ENCODE measurements at places on chromosomes 4 and X. TPM values are rescaled to one million over a fixed set of nuclear protein-coding genes. Genes with fewer than 3 reads are reported as not detected.
A peak's percentile ranks its signal among the peaks of the same experiment; 100 is the strongest.

The SLC16A2 gene
- total RNA-seq = 4.3 TPM

The AP1AR gene
- 9.9 TPM for total RNA-seq

The PHOX2B gene
- not detected for total RNA-seq

The ADAM29 gene
- total RNA-seq = not detected

The ENOX2 gene
- 10.5 TPM for total RNA-seq

DNA sequence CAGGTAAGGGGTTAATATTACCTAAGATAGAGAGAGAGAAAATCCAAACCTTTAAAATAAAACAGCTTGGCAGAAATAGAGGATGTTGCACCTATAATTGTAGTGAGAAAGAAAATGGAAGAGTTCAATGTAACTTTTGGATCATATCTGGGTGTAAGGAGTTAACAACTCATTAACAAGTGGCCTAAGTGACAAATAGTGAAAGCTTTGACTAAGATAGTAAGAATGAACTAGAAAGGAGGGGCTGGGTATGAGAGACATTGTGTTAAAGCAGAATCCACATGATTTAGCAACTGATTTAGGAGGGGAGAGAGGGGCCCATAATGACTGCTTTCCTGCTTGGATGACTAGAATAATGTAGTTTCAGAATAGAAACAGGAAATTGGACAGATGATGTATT lies 761.0 kb downstream of the IL1RAPL1 start:
- H3K36me3 ChIP-seq = no peaks in the 10 kb centered on the region
- no peak overlapping the region for H3K27ac ChIP-seq
- H3K4me1 ChIP-seq = no peaks in the 10 kb centered on the region
- H3K27me3 ChIP-seq = no peaks in the 10 kb centered on the region
- no peak overlapping the region for H3K4me3 ChIP-seq

DNA sequence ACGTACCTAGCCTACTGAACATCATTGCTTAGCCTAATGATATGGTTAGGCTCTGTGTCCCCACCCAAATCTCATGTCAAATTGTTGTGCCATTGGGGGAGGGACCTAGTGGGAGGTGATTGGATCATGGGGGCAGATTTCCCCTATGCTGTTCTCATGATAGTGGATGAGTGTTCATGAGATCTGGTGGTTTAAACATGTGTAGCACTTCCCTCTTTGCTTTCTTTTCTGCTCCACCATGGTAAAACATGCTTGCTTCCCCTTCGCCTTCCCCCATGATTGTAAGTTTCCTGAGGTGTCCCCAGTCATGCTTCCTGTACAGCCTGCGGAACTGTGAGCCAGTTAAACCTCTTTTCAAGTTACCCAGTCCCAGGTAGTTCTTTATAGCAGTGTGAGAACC lies 102.6 kb downstream of the RAPGEF2 start:
- H3K27ac ChIP-seq = no peak overlapping the region
- no peaks in the 10 kb centered on the region for H3K27me3 ChIP-seq
- no peaks in the 10 kb centered on the region for H3K36me3 ChIP-seq
- no peak for DNase-seq
- H3K4me3 ChIP-seq = no peak overlapping the region

DNA sequence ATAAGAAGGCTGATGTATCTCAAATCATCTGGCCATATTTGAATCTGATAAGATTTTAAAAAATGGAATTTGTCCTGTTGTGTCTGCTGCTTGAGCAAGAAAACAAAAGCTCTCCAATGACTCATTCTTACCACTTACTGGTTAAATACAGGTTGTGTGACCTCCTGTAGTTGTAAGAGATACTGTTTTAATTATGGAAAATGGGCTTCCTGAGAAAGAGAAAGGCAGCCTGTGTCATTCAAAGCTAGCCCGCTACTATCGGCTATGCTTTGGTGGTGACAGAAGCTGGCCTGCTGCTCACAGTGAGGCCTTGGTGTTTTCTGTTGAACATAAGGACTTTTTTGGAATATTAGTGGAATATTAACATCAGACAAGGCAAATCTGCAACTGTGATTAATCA lies 1722.1 kb upstream of the PCDH10 start:
- no peak overlapping the region for H3K27ac ChIP-seq
- no peak for DNase-seq
- no peaks in the 10 kb centered on the region for H3K27me3 ChIP-seq
- H3K36me3 ChIP-seq = no peaks in the 10 kb centered on the region

DNA sequence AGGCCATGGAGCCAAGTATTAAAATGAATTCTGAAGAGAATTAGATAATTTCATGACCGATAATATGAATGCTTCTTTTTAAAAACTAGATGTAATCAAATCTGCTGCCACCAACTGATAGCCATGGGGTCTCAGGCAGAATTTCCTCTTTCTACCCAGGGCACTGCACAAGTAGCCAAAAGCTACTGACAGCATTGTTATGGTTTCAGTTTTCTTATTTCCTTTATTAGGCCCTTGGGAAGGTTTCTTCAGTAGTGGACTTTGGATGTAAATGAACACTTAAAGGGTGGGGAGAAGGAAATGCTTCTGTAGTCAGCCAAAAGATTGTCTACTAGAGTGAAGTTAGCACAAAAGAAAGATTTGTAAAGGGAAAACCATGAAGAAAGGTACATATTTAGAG lies 686.0 kb downstream of the ADGRL3 start:
- H3K4me1 ChIP-seq = no peaks in the 10 kb centered on the region
- no peak overlapping the region for H3K4me3 ChIP-seq
- no peak for DNase-seq
- H3K27ac ChIP-seq = no peak overlapping the region
- no peaks in the 10 kb centered on the region for H3K27me3 ChIP-seq

- H3K36me3 ChIP-seq = no peaks in the 10 kb centered on the region
- H3K4me3 ChIP-seq = no peak overlapping the region
- no peaks in the 10 kb centered on the region for H3K27me3 ChIP-seq
- H3K4me1 ChIP-seq = no peaks in the 10 kb centered on the region
Observed at GRCh38 chr4:136644279-136644678, 888.0 kb downstream of the PCDH18 start.

DNA sequence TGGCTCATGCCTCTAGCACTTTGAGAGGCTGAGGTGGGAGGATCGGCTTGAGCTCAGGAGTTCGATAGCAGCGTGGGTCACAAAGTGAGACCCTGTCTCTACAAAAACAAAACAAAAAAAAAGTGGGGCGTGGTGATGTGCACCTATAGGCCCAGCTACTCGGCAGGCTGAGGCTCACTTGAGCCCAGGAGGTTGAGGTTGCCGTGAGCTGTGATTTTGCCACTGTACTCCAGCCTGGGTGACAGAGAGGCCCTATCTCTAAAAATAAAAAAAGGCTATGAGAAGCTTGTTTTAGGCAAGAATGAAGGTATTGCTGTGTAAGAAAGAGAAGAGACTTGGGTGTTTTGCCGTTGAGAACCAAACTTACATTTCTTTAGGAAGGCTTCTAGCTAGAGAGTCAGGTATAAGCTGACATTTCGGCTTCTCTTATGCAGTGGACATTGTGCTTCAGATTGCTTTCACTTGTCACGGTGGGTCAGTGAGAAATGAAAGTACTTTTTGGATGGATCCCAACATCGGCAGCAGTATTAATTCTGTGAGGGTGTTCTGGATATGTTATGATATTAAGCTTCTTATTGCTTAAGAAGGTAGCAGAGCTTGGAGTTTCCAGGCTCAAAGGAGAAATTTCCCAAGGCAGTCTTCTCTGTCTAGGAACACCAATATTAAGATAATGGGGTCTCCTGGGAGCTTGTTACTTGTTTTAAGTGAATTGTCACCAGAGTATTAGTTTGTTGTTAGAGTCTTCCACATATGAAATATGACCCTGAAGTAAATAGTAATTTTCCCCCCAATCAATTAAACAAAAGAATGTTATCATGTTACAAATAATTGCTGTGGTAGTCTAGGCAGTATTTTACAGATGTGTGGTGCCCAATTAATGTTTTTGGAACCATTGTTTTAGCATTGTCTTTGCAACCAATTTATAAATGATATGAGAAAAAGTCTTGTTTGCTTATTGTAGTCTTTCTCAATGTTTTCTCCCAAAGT lies 17.6 kb downstream of the TMEM131L start:
- H3K4me3 ChIP-seq = peak overlapping the region; percentile 50
- peak overlapping the region; percentile 80 for H3K27ac ChIP-seq
- no peaks in the 10 kb centered on the region for H3K27me3 ChIP-seq
- no peaks in the 10 kb centered on the region for H3K36me3 ChIP-seq
- no peak for DNase-seq

GRCh38 chr4:3519468-3520264 lies 12.6 kb downstream of the LRPAP1 start:
- H3K27ac ChIP-seq = no peak overlapping the region
- no peaks in the 10 kb centered on the region for H3K4me1 ChIP-seq
- H3K27me3 ChIP-seq = no peaks in the 10 kb centered on the region
- DNase-seq = no peak
- no peak overlapping the region for H3K4me3 ChIP-seq
- peaks cover 2% of the 10 kb centered on the region for H3K36me3 ChIP-seq

- peaks cover 90% of the 10 kb centered on the region for H3K36me3 ChIP-seq
- H3K4me1 ChIP-seq = peaks cover 14% of the 10 kb centered on the region
- DNase-seq = peak; percentile 46
- H3K27ac ChIP-seq = no peak overlapping the region
- no peaks in the 10 kb centered on the region for H3K27me3 ChIP-seq
- H3K4me3 ChIP-seq = no peak overlapping the region
Observed at GRCh38 chr4:2925931-2926860, 37.0 kb downstream of the NOP14 start.

- H3K36me3 ChIP-seq = no peaks in the 10 kb centered on the region
- H3K4me3 ChIP-seq = no peak overlapping the region
- no peak for DNase-seq
- H3K27ac ChIP-seq = no peak overlapping the region
- no peaks in the 10 kb centered on the region for H3K27me3 ChIP-seq
Observed at GRCh38 chrX:79506001-79506400, 138.9 kb upstream of the ITM2A start.

GRCh38 chr4:43296946-43297528 lies 404.5 kb downstream of the GRXCR1 start:
- no peak for DNase-seq
- no peaks in the 10 kb centered on the region for H3K27me3 ChIP-seq

- DNase-seq = no peak
- H3K27me3 ChIP-seq = no peaks in the 10 kb centered on the region
- no peak overlapping the region for H3K27ac ChIP-seq
- no peak overlapping the region for H3K4me3 ChIP-seq
- no peaks in the 10 kb centered on the region for H3K36me3 ChIP-seq
- no peaks in the 10 kb centered on the region for H3K4me1 ChIP-seq
Observed at GRCh38 chr4:91092398-91092980, 965.3 kb downstream of the CCSER1 start.

DNA sequence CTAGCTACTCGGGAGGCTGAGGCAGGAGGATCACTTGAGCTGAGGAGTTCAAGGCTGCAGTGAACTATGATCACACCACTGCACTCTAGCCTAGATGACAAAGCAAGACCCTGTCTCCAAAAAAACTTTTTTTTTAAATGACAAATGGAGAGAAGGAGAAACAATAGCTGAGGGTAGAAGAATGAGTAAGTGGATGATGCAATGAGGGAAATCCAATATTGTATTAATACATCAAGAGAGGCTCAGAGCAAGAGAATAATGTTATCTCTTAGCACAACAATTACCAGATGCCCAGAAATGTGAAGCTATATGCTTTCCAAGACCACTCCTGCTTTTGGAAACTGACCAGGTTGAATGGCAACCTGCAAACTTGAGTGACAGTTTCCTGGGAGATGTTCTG lies 19.9 kb upstream of the GPR173 start:
- no peaks in the 10 kb centered on the region for H3K36me3 ChIP-seq
- no peaks in the 10 kb centered on the region for H3K4me1 ChIP-seq
- H3K27ac ChIP-seq = no peak overlapping the region
- no peak for DNase-seq
- H3K27me3 ChIP-seq = peaks cover 36% of the 10 kb centered on the region
- no peak overlapping the region for H3K4me3 ChIP-seq

- no peaks in the 10 kb centered on the region for H3K27me3 ChIP-seq
- no peaks in the 10 kb centered on the region for H3K36me3 ChIP-seq
- H3K27ac ChIP-seq = no peak overlapping the region
Observed at GRCh38 chrX:1618689-1619088, 3.8 kb downstream of the ASMT start.

DNA sequence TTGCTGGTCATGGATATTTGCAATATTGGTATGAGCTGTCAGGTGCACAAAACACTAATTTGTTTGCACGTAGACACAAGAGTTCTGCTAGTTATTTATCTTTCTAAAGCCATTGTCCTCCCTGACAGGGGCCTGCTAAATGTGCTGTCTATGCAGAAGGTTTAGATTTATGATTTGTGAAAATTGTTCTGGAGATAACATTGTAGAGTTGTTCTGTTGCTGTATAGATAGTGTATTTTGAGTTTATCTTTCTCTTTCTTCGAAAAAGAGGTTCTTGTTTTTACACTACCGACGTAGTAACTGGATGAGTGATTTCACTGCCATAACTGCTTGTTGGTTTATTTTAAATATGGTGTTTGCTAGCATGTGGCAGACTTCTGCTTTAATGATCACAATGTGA lies 28.5 kb upstream of the FGG start:
- no peaks in the 10 kb centered on the region for H3K27me3 ChIP-seq
- no peak overlapping the region for H3K4me3 ChIP-seq
- H3K27ac ChIP-seq = no peak overlapping the region

GRCh38 chrX:135484641-135485289 lies 35.7 kb upstream of the INTS6L start:
- no peaks in the 10 kb centered on the region for H3K4me1 ChIP-seq
- DNase-seq = no peak
- no peak overlapping the region for H3K4me3 ChIP-seq
- H3K36me3 ChIP-seq = no peaks in the 10 kb centered on the region

- no peak overlapping the region for H3K4me3 ChIP-seq
- DNase-seq = no peak
- H3K27ac ChIP-seq = no peak overlapping the region
- H3K4me1 ChIP-seq = no peaks in the 10 kb centered on the region
Observed at GRCh38 chr4:138037696-138038095, 204.5 kb downstream of the SLC7A11 start.

DNA sequence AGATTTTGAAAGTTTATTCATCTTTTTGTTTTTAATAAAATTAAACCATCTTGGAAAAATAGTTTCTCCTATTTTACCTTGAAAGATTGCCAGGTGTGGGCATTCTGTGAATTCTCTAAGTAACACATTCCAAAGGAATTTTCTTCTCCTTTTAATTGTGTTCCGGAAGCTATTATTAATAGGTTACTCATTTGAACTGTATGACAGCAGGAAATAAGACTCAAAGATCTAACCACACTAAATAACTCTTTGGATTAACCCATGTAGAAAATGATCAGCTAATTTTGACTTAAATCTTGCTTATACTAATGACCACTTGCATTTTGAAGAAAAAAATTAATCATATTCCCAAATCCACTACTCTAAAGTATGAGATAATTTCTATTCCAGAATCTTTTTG lies 17.6 kb upstream of the CCNI start:
- H3K27ac ChIP-seq = no peak overlapping the region
- no peaks in the 10 kb centered on the region for H3K4me1 ChIP-seq
- no peaks in the 10 kb centered on the region for H3K36me3 ChIP-seq
- H3K27me3 ChIP-seq = no peaks in the 10 kb centered on the region
- no peak overlapping the region for H3K4me3 ChIP-seq
- no peak for DNase-seq

DNA sequence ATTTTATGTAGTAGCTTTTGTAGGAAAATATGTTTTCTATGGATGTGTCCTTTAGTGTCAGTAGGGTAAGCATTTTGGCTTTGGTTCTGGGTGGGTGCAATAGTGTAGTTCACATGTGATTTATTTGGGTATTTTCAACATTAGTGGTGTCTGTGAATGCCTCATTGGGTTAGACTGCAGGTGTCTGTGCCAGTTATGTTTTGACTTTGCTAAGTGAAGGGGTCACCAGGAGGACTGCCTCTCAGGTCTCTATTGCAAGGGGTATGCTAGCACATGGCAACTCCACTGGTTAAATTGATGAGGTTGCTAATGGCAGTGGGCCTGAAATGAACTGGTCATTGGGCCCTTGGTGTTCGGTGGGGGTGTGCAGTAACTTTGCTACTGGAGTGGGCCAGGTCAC lies 467.1 kb downstream of the NAF1 start:
- no peaks in the 10 kb centered on the region for H3K36me3 ChIP-seq
- DNase-seq = no peak
- no peak overlapping the region for H3K4me3 ChIP-seq
- H3K27me3 ChIP-seq = no peaks in the 10 kb centered on the region

Measured in psoas muscle (tissue), 8 donors.